CD4-positive, alpha-beta T cell treated with Interleukin-6 at 100 ng/mL for 8 hours (primary cell): ENCODE measurements at places on chromosomes 1 and 21.

- no peak for DNase-seq
These were observed 16.1 kb downstream of the F5 start for GRCh38 chr1:169570172-169570574.

DNA sequence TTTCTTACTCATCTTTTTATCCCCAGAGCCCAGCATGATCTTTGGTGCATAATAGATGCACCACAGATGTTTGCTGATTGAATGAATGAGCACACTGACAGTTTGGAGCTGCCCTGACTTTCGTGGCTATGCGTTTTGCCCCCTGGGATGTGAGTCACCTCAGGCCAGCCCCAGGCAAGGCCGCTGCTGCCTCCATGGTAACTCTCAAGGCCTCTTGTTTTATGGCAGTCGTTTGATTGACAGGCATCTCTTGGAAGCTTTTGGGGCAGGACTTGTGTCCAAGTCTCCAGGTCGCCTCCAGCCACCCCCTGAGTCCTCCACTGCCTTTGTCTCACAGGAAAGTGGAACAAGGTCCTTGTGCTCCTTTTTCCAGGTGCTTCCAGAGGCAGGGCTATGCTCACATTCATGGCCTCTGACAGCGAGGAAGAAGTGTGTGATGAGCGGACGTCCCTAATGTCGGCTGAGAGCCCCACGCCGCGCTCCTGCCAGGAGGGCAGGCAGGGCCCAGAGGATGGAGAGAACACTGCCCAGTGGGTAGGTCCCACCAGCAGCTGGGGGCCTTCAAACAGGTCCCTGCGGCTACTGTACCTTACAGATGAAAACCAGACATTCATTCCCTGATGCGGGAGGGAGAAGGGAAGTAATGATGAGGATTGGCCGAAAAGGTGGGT lies 11.2 kb downstream of the PSEN2 start:
- DNase-seq = no peak

DNA sequence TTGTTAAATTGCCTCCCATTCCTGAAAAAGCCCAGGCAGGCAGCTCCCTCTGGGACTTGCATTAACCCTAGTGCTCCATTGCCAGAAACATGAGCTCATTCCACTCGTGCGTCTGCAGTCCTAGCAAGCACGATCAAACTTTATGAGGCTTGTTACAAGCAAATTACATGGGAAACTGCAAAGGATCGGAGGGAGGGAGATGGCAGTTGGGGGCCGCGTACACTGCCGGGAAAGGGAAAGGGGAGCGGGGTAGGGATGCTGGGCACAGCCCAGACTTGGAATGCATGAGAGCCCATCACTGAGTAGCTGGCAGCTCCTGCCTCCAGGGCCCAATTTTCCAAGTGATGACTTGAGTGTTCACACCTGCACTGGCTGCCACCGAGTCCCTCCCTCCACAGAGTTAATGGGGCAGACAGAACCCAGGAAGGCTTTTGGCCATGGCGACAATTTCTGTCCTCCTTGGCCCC lies 169.9 kb downstream of the BRINP2 start:
- DNase-seq = no peak

DNA sequence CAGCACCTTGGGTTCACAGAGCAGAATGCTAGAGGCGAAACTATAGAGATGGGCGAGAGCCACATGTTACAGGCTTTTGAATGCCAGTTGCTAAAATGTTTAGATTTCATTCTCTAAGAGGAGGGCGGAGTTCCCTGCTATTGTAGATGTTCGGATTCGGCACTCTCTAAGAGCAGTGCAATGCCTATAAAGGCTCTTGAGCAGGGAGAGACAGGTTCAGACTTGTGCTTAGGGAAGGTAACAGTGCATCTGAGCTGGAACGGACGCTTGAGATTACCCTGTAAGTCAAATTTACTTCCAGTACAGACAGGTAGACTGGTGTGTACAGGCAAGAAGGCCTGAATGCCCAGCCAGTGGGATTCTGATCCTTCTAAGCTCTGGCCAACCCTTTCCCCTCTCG lies 15.3 kb downstream of the LURAP1 start:
- no peak for DNase-seq

GRCh38 chr1:220123889-220124288 lies 30.0 kb downstream of the IARS2 start:
- DNase-seq = no peak

- no peak for DNase-seq
These were observed 791 bp upstream of the PIK3R3 start for GRCh38 chr1:46133181-46133658.

DNA sequence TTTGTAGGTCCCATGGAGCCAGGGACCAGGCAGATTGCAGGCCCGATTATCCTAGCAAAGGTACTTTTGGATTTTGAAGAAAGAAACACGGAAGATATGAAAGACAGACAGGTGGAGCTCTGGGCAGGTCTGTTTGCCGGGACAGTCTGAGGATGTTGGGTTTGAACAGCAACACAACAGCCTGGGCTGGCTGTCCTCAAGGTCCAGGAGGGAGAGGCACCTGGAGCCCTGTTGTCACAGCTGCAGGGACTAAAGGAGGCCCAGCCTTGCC lies 14.6 kb downstream of the H6PD start:
- DNase-seq = no peak

GRCh38 chr1:81314513-81315233 lies 486.1 kb upstream of the ADGRL2 start:
- no peak for DNase-seq

DNA sequence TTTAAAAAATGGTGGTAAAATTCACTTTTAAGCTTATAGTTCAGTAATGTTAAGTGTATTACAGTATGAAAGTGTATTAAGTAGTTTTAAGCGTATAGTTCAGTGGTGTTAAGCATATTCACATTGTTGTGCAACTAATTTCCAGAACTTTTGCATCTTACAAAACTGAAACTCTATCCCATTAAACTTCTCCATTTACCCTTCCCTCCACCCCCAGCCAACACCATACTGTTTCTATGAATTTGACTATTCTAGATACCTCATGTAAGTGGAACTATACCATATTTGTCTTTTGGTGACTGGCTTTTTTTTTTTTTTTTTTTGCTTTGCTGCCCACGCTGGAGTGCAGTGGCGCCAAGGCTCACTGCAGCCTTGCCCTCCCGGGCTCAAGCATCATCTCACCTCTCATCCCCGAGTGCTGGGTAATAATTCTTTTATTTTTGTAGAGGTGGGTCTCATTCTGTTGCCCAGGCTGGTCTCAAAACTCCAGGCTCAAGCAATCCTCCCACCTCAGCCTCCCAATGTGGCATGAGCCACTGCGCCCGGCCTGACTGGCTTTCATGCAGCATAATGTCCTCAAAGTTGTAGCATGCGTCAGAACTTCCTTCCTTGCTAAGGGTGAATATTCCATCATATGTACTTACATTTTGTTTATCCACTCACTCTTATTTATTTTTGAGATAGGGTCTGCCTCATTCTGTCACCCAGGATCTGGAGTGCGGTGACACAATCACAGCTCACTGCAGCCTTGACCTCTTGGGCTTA lies 45.1 kb upstream of the BMP8B start:
- no peak for DNase-seq

DNA sequence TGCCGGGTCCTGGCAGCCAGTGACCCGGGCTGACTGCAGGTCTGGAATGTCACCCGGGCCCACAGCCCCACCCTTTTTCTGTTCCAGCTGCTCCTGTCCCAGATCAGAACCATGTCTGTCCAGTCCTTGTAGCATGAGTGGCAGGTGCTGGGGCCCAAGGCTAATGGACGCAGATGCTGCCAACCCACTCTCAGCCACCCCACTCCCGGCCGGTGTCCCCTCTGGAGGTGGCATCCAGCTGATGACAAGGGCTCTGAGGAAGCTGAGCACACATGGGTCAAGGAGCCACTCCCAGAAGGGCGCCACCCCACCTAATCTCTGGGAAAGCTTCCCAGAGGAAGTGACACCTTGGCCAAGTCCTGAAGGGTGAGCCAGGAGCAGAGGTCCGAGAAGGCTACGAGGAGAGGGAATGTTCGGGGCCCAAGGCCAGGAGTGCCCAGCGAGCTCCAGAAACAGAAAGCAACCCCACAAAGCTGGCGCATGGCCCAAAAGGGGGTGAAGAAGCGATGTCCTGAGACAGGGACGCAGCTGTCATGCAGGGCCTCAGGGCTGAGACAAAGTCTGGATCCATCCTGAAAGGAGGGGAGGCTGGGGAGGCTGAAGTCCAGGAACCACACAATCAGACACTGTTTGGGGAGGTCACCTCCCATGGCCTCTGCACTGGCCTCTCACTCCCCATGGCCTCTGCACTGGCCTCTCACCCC lies 39.5 kb downstream of the ACOT7 start:
- DNase-seq = no peak

DNA sequence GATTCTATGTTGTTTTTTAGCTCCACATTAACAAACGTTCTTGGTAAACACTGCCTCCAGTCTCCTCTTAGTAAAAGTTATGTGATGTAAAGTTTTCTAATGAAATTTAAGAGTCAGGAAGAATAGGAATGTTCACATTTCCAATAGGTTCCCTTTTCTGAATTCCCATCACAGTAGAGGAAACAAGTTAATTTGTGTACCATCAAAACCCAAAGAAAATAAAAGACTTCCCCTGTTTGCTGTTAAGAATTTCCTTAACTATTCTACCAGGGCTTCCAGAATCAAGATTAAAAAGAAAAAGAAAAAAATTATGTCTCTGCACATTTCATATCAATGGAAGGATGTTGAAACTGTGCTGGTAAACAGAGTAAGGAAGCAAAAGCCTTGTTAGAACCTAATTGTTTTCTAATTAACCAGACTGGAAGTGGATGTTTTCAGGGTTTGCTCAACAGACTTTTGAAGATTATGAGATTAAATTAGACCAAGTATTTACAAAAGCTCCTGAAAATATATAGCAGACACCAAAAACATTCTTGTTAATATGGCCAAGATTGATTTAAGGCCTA lies 43.4 kb upstream of the PALMD start:
- no peak for DNase-seq
